ENCODE measurements at places on chromosomes 12 and 14.

- no peak for DNase-seq
These were observed 9.1 kb upstream of the FBXL14 start for GRCh38 chr12:1603269-1603993.

DNA sequence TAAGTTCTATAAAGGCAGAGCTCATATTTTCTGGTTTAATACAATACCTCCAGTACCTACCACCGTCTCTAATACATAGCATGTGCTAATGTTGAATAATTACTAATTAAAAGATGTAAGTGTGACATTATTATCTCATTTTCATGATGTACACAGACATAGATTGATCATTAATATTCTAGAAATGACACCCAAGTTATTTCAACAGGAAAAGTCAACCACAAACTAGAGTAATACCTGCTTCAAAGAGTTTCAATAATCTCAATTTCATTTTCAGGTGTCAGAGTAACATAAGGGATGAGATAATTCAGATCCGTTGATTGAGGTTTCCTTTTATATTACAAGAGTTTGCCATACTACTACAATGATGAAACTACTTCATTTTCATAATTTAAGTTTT is 388.9 kb downstream of the SOX5 start:
- no peak for DNase-seq

GRCh38 chr14:70098250-70098809 is 90.4 kb downstream of the SLC8A3 start:
- DNase-seq: no peak

- DNase-seq: no peak
These were observed 55.6 kb downstream of the GPR65 start for GRCh38 chr14:88060576-88060975.

DNA sequence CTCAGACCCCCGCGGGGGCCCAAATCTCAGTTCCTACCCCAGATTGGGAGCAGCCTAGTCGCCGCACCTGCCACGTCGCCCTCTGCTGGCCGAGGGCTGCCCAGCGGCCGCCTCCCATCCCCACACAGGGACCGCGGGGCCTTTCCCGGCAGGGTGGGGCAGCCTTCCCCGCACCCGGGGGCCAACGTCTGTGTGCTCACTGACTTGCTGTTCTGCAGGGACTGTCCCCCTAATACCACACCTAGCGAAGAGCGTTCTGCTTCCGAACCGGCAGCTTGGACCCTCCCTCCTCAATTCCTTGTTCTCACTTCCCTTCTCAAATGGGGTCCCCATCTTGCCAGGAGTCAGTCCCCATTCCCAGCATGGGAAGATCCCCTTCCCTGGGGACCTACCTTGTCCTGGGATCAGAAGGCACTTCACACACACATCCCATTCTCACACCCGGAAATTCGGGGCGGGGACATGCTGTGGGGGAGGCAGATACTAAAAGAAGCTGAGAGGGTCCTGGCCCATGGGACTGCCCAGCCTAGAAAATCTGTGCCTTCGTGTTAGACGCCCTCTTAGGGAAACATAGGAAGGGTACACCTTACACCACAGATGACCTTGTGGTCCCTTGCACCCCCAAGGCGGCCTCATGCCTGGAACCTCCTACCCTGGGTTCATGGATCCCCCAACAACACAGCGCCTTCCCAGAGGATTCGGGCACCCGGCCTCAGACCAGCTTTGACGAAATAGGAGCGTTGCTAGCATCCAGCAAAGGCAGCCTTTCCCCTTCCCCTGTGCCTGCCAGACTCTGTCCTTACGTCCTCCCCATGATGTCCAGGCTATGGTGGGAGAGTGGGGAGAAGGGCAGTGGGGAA is 16.4 kb downstream of the ACVRL1 start:
- DNase-seq: no peak

DNA sequence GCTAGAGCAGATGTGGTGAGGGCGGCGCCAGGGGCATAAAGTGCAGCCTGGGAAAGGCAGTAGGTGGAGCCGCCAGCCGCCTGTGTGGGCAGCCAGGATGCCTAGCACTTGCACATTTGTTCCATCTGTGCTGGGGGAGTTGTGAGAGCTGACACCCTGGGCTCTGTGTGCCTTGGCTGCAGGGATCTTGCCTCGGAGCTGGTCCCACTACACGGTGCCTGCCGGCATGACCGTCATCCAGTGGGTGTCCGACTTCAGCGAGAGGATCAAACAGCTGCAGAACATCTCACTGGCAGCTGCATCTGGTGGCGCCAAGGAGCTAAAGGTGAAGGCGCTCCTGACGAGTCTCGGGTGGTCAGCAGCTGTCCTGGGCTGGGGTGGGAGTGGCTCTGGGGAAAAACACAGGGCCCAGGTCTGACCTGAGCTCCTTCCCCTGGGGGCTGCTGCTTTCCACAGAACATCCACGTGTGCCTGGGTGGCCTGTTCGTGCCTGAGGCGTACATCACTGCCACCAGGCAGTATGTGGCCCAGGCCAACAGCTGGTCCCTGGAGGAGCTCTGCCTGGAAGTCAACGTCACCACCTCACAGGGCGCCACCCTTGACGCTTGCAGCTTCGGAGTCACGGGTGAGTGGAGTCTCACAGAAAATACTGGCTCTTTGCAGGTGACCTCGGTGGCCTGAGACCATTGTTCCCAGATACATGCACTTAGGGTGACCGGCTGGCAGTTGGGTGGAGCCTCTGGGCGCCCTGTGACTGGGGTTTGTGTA is 37.4 kb downstream of the HSP90AA1 start:
- no peak for DNase-seq

GRCh38 chr12:57031138-57031725 is 14.9 kb upstream of the TAC3 start:
- DNase-seq: no peak

DNA sequence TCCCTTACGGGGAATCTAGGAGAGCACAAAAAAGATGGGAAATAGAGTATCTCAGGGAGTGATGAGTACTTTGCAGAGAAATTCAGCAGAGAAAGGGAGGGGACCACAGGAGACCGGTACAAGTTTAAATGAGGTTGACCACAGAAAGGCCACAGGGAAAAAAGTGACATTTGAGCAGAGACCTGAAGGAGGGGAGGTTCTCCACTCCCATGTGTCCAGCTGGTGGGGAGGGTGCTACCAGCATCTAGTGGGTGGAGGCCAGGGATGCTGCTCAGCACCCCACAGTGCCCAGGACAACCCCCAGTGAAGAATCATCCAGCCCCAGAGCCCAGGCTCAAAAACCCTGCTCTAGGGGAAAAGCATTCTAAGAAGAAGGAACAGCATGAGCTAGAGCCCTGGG is 34.6 kb downstream of the TESC start:
- no peak for DNase-seq

- no peak for DNase-seq
These were observed 19.0 kb upstream of the OVCH1 start for GRCh38 chr12:29516431-29516875.

DNA sequence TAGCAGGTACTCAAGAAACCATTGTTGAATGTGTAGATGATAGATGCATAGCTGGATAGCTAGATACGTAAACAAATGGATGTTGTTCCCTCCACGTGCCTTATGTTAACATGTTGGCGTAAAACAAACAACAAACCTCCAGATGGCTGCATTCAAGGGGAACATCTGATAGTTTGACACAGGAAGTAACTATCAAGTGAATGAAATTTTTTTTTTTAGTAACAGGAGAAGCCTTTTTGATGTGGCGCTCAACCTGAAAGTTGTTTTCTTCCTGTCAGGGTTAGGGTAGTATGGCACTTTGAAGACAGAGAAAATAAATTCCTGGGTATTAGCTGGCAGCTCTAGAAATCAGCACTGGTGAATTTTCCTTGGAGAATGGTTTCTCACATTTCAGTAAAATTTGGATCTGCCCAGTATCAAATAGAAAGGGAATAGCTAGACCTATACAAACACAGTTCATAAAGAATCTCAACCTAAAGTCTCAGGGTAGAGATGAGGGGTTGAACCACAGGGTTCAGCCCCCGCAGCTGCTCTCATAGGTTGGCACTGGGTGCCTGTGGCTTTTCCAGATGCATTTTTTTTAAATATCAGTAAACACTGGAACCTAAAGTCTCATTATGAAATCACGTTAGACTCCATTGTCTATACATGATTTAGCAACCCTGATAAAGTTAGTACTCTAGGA is 18.8 kb upstream of the RAP1B start:
- no peak for DNase-seq

- no peak for DNase-seq
These were observed 192.7 kb downstream of the STXBP6 start for GRCh38 chr14:24857277-24857676.

GRCh38 chr14:77531071-77531470 is 32.5 kb upstream of the ISM2 start:
- no peak for DNase-seq

DNA sequence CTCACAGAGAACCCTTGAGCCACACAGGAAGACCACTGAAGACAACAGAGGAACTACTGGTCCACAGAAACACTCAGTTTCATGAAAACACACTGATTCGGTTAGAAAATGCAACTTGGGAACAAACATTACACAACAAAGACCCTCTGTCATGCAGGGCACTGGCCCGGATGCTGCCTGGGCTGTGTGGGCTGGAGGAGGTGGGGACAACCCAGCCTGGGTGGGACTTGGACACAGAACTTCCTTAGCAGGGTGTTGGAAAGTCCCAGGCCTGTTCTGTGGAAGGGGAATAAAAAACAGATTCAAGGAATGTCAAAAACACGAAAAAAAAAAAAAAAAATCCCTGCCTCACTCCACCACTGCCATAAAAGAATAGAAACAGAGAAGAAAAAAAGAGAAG is 181.0 kb downstream of the MON2 start:
- DNase-seq: peak; percentile 73
